IPS DF 6.9 (cell line): ENCODE measurements at places on chromosomes 2 and 18.
A peak's percentile ranks its signal among the peaks of the same experiment; 100 is the strongest.

GRCh38 chr2:189091253-189091652 lies 88.3 kb downstream of the COL5A2 start:
- no peak for DNase-seq

DNA sequence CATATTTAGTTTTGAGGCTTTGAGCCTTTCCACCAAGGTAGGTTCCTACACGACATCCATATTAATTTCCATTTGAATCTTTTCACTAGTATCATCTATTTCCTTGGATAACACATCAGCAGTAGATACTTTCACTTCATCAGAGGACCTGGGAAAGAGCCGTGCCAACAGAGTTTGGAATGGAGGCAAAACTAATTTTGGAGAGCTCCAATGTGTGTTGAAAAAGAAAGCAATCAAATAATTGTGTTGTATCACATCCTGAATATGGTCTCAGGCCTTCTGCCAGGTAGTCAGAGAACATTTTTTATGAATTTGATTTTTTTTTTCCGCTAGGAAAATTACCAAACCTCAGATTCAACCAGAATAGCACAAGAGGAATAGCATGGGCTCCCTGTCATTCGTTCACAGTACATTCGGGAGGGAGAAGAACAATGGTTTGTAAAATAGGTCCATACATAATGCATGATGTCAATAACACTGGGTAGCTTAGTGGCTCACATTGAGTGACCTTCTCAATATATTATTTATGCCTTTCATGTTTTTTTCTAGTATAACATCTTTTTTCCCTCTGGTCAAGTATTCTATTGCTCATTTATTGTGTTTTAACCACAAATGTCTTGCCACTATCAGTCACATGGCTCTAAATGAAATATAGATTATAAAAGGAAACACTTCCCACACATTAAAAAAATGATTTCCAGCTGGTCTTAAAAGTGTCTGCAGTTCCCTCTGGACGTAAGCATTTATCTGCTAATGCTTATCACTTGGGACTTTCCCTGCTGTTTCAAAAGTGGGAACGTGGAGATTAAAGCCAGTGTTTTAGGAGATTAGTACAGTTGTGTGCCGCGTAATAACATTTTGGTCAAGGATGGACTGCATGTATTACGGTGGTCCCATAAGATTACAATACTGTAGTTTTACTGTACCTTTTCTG lies 68.6 kb upstream of the RAPH1 start:
- no peak for DNase-seq

DNA sequence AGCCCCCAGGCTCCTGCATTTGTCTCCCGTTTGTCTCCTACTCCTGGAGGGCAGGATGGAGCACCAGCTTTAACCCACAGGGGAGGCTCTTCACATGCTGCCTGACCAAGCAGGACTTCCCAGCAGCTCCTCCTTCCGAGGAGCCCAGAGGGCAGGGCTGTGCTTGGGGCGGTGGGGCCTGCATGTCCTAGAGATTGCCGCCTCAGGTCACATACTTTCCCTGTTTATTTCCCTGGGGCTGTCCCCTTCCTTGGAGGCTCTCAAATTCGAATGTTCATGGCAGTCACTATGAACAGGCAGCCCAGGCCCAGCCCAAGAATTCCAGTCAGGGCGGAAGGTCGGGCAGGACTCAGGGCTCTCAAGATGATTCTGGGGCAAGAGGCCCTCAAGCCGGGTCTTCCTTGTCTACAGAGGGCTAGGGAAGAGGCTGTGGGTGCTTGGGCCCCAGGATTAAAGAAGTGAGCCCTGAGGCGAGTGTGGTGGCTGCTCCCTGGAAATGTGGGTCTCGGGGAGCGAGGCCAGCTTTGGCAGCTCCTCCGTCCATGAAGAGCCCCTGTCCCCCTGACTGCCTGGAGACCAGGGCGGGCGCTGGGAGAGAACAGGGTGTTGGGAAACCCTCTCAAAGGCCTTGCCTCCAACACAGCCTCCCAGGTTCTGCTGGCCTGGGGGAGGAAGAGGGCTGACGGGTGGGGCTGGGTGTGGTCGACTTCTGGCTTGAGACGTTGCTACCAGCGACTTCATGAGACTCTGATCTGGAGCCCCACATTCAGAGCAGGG lies 48.9 kb upstream of the HPCAL1 start:
- no peak for DNase-seq

- no peak for DNase-seq
Observed at GRCh38 chr2:215727507-215728503, 285.5 kb downstream of the MREG start.

DNA sequence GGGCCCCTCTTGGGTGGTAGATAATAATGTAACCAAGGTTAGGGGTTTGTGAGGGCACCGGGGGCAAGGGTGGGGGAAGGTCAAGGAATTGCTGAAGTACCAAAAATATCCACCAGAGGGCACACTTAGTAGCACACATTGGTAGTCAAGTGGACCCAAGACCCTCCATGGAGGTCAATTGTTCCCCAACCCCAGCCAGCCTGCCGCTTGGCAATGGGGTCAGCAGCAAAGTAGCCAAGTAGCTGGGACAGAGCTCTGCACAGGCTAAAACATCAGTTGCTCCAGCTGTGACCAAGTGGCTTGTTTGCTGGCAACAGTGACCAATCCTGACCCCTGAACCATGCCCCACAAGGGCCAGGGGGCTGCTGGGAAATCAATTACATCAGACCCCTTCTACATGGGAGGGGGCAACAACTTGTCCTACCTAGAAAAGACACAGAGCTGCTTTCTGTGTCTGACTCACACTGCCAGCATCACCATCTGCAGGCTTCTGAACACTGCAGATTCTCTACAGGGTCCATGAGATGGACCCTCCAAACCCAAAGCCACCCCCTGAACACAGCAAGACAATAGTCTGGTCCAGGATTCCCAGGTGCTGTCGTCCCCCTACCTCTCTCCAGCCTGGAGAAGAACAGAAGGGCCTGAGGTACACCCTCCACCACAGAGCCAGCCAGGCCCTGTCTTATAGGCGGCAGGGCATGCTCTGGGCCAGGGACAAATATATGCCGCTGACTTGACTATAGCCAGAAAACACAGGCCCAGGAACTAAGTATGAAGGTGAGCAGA lies 76.0 kb downstream of the EMX1 start:
- DNase-seq: peak; percentile 64

- DNase-seq: no peak
Observed at GRCh38 chr2:150020221-150020620, 432.6 kb upstream of the MMADHC start.

DNA sequence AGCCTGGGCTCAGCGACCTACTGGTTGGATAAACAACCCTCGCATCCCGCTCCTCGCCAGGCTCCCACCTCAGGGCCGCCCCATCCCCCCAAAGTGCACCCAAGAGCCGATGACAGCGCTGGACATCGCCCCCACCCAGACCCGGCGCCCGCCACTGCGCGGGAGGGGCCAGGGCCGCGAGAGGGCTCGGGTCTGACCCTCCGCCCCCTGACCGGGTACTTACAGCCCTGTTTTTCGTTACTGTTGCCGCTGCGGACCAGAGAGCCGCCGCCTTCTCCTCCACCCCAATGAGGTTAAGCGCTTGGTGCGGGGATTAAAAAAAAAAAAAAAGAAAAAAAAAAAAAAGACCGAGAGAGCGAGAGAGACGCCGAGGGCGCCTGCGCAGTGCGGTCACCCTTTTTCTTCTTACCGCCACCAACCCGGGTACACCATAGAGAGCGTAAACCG lies at the start of gene CLASP1:
CLASP1 (minus strand) TSS at position 314 of the 447 bp plus-strand sequence. CDS start 43,567 bp downstream, outside the sequence.
- DNase-seq: no peak

- no peak for DNase-seq
Observed at GRCh38 chr2:73426176-73426575, 40.5 kb downstream of the ALMS1 start.

- no peak for DNase-seq
Observed at GRCh38 chr2:38945911-38946310, 56.2 kb downstream of the ARHGEF33 start.

- DNase-seq: no peak
Observed at GRCh38 chr18:56448751-56449150, 189.6 kb downstream of the TXNL1 start.

DNA sequence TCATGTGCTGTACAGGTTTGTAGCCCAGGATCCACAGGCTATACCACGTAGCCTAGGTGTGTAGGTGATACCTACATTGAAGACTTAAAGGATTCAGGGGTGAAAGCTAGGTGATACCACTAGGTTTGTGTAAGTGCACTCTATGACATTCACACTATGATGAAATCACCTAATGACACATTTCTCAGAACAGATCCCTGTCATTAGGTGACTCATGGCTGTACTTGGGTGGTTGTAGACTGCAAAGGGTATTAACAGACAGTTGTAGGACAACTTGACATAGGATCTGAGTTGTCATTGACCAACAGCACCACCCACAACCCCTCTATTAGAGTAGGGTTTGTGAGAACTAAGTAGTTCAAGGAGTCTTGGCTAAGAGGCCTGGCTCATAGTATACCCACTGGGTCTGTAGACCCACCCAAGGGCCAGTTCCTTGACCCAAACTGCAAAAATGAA lies 27.7 kb upstream of the SMCHD1 start:
- DNase-seq: no peak

DNA sequence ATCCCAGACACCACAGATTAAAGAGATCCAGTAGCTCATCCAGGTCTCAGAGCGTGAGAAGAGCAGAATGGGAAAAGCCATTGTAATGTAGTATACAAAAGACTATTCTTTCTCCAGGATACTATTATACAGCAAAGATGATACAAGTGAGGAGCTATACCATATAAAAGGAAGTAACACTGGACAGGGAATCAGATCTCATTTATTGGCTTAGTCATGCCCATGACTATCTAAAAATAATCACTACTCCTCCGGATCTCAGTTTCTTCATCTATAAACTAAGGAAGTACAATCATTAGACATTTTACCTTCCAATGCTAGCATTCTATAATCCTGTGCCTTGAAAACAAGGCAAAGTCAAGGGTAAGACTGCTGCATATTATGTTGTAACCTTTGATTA lies 19.4 kb downstream of the KRCC1 start:
- DNase-seq: no peak

DNA sequence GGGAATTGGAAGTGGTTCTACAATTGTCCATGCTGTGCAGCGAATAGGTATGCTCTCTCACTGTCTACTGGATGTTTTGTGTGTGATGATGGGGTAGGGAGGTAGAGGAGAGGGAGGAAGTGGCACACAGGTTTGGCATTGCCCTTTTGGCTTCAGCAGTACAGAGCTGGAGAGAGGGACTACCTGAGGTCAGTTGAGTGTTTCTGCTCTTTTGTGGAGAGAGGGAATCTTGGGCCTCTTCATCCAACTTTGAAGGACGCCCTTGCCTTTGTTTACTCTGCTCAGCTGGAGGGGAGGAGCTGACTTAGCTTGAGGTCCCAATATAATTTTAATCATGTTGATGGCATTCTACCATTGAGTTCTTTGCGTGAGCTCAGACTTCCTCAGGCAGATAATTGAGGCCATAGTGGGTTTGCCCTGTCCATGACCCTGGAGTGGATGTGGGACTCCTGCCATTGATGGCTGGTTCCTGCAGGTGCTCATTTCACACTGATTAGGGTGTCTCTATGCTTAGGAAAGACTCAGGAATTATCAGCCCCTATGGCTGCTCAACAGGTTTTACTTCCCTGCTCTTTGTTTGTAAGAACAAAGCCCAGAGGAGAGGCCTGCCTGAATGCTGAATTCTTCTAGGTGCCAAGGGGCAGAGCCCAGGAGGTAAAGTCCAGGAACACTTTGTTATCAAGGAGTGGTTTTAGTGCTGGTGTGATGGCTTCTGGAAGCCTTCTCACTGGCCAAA lies 7.2 kb downstream of the RPIA start:
- no peak for DNase-seq

GRCh38 chr2:178295115-178295514 lies 100.8 kb downstream of the OSBPL6 start:
- no peak for DNase-seq

- DNase-seq: no peak
Observed at GRCh38 chr2:174624895-174625430, 27.4 kb upstream of the WIPF1 start.

DNA sequence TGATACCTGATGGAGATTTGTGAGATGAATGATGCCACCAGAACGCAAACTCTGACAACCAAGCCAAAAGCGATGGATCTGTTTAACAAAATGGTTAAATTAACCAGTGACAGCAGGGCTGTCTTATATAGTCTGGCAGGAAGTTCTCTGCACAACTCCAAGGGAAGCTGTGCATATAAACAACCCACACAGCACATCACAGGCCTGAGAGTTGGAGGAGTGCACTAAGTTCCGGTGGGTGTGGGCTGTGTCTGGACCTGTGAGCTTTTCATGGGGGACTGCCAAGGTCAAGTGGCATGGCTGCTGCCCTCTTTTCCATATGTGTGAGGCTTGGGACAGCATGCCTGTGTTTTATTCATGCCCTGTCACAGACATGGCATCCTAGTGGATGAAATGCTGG lies 414.6 kb upstream of the TRIB2 start:
- no peak for DNase-seq
